ENCODE measurements at places on chromosomes 16 and 17.
A peak's percentile ranks its signal among the peaks of the same experiment; 100 is the strongest.

DNA sequence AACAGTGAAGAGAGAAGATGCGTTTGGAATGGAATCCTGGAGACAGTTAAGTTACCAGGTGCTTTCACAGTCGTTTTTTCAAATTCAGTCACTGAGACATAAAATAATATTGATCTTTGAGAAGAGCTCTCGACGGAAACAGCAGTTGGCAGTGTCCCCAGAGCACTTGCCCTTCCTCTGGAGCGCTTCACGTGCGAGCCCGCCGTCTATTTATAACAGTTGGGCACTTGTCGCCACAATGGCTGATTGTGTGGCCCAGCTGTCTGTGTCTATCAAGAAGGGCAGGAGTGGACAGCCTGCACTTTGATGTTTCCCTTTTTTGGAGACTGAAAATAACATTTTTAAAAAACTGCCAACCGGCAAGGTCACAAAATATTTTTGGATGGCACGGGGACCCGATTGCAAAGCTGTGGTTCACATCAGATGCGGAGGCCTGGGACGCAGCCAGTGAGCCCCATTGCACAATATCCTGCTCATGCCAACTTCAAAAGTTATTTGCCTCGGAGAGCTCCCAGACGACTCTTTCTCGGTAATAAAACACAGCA is 62.9 kb downstream of the ADCY9 start:
- no peak for DNase-seq

GRCh38 chr17:38870259-38871165 is 654 bp downstream of the LASP1 start:
- no peak for DNase-seq

DNA sequence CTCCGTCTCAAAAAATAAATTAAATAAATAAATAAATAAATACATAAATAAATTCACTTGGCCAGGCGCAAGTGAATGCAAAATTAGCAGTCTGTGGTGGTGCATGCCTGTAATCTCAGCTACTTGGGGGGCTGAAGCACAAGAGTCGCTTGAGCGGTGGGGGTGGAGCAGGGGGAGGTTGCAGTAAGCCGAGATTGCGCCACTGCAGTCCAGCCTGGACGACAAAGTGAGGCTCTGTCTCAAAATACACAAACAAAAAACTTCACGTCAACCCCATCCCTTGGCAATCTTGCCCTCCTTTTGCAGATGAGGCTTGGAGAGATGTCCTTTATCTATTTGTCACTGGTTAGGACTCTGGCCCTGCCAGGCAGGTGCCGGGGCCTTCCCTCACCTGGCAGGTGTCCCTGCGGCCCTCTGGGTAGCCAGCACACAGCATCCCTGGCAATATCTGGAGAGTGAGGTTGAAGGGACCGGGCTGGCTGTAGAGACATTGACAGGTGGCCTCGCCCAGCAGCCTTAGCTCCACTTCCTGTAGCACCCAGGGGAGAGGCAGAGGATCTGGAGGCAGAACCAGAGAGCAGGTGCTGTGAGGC is 4.4 kb downstream of the PRSS36 start:
- DNase-seq = no peak

- no peak for DNase-seq
These were observed 33.7 kb downstream of the SRCIN1 start for GRCh38 chr17:38571833-38572668.

DNA sequence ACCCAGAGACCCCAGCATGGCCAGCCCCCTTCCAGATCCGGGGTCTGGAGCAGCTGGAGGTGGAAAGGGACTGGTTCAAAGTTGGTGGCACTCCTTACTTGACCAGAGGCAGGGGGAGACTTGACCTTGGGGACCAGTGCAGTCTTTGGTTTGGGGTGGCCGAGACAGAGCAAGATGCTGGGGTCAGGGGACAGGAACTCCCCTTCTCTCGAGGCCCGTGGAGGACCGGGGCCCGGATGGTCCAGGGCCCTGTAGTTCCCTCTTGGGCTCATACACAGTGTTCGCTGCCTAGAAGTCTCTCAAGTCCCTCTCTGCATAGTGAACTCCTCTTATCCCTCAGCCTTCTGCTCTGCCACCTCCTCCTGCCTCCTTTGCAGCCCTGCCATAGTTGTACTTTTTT is 601 bp upstream of the PRSS33 start:
- no peak for DNase-seq

DNA sequence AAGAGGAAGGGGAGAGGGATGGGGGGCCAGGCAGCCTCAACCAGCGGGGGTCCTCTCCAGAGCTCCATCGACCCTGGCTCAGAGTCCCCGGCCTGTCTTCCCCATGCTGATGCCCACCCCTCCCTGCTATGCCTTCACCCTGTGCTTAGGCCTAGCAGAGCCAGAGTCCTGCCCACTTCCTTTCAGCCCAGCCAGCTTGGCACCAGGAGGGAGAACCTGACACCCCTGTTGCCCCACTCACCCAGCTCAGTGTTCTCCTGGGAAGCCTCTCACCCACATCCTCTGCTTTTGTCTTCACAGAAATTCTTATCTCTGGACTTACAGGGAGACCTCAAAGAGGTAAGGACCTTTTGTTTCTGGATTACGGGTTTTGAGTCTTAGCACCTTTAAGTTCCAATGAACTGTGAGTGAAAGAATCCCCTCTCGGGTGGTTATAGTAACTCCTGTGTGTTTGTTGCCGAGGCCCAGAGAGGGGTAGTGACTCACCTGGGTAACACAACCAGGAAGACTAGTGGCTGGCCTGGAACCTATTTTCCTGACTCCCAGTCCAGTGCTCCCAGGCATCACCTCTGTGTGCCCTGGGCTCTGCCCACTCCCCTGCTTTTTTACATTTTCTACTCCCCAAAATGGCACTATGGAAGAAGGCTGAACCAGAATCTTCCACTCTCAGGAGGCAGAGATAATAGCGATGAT is 53.3 kb downstream of the CES1 start:
- no peak for DNase-seq

DNA sequence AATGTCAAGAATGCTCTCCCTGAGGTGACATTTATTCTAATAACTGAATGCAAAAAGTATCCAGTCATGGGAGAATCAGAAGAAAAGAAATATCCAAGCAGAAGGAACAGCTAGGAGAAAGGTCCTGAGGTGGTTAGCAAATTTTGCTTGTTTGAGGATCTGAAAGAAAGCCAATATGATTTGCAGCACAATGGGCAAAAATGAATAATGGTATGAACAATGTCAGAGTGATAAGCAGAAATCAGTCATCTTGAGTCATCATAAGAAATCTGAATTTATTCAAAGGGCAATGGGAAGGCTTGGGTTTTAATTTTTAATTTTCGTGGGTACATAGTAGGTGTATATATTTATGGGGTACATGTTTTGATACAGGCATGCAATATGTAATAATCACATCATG is 68.5 kb downstream of the BRIP1 start:
- DNase-seq = no peak

DNA sequence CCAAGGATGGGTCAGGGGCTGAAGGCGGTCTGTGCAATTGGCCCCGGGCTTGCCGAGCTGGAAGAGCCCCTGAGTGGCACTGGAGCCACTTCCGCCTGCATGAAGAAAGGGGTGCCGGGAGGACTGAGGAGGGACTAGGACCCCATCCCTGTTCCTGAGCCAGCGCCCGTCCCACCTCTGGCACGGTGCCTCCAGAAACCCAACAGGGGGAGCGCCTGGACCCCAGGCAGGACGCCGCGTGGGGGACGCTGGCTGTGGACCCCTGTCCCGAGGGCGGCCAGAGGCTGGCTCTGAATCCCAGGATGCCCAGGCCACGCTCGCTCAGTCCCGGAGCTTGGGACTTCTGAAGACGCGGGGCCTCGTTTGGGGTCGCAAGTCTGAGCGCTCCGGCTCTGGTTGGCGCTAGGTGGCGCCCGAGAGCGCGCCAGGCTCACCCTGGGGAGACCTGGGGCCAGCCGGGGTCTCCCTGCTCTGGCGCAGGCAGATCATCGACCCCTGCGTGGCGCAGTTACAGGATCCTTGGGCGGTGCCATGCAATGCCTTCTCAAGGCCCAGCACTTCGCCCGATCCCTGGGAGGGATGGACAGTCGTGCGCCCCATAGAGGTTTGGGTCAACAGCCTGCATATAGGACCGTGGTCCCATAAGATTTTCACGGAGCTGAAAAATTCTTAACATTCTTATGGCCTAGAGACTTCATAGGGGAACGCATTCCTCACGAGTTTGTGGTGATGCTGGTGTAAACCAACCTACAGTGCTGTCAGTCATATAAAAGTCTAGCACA is 58.5 kb upstream of the CREBBP start:
- DNase-seq = peak; percentile 41

Data from stimulated activated CD4-positive, alpha-beta T cell treated with anti-CD3 and anti-CD28 coated beads, Interleukin-1b, Interleukin-23, amount 100 ng/mL, for 1 hour (primary cell).